ENCODE measurements at places on chromosomes 5 and 9.
A peak's percentile ranks its signal among the peaks of the same experiment; 100 is the strongest.

DNA sequence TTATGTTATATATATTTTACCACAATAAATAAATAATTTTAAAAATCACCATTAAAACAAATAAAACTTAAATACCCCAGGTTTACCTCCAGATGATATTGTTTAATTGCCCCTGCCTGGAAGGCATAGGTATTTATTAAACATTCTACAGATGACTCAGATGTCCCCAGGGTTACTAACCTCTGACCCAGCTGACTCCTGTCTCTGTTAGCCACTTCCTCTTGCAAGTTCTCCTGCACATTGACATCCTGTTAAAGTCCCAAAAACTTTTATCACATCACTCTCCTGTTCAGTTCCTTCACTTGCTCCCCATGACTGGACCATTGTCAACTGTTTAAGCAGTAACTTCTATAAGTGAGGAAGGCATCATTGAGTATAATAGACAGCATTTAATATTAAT, 37.0 kb upstream of the RAB3C start:
- DNase-seq, result no peak

GRCh38 chr9:120841930-120842684, 615 bp downstream of the PSMD5 start:
- no peak for DNase-seq

- DNase-seq, result peak; percentile 15
Observed at GRCh38 chr5:38551030-38552017, 5.1 kb downstream of the LIFR start.

DNA sequence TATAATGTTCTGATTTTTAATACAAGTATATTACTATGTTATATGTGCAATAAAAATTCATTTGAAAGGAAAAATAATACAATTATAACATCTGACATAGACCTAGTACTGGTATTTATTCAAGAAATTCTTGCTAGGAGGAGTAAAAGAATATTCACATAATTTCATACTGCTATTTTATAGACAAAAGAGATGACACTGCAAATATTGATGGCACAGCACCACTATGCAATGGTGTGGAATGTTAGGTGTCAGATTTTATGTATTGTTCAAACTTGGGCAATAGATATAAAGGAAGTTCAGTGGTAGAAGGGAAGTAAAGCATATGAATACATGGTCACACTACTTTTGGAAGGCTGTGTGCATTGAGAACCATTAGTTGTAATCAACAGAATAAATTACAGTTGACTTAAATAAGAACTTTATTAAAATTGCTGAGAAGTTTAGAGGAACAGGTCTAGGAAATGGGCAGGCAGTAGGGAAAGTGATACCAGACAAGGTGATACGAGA, 143.9 kb downstream of the OR2K2 start:
- DNase-seq, result no peak

DNA sequence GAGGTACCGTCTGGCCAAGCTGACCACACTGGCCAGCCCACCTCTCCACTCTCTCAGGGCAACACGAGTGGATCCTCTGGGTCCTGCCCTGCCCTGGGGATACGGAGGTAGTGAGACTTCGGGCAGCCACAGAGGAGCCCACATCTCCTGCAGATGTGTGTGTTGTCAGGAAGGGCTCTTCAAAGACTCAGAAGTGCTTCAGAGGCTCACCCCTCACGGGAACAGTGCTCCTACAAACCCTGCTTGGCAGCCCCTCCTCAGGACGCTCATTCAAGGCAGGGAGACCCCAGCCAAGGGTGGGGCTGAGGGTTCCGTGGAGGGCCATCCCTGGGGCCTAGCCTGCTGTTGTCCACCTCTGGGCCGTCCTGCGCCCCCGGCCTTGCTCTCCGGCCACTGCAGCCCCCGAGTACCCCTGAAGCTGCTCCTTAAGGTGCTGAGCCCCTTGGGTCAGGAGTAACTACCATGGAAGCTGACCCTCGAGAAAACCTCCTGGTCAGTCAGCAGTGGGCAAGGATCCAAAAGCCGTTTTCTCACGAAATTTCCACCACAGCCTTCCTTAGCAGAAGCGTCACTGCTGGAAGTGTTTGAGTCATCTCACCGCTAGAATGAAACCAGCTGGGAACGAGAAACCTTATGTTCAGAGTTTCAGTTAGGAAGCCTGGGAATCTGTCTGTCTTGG, 23.2 kb upstream of the LRRC14B start:
- no peak for DNase-seq

GRCh38 chr5:79536193-79536906, 22.4 kb upstream of the HOMER1 start:
- no peak for DNase-seq

DNA sequence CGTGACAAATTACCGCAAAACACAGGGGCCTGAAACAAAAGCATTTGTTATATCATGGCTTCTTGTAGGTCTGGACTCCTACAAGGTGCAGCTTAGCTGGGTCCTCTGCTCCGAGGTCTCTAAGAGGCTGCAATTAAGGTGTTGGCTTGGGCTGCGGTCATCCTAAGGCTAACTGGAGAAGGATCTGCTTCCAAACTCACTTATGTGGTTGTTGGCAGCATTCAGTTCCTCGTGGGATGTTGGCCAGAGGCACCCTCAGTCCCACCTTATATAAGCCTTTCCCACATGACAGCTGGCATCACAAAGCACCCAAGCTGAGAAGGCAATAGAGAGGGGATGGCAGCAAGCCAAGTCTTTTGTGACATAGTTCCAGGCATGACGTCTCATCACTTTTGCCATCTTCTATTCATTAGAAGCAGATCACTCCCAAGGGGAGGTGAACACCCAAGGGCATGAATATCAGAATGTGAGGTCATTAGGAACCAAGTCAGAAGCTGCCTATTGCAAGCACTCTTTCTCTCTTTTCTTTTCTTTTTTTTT, 47.9 kb upstream of the ZBTB43 start:
- peak; percentile 95 for DNase-seq

DNA sequence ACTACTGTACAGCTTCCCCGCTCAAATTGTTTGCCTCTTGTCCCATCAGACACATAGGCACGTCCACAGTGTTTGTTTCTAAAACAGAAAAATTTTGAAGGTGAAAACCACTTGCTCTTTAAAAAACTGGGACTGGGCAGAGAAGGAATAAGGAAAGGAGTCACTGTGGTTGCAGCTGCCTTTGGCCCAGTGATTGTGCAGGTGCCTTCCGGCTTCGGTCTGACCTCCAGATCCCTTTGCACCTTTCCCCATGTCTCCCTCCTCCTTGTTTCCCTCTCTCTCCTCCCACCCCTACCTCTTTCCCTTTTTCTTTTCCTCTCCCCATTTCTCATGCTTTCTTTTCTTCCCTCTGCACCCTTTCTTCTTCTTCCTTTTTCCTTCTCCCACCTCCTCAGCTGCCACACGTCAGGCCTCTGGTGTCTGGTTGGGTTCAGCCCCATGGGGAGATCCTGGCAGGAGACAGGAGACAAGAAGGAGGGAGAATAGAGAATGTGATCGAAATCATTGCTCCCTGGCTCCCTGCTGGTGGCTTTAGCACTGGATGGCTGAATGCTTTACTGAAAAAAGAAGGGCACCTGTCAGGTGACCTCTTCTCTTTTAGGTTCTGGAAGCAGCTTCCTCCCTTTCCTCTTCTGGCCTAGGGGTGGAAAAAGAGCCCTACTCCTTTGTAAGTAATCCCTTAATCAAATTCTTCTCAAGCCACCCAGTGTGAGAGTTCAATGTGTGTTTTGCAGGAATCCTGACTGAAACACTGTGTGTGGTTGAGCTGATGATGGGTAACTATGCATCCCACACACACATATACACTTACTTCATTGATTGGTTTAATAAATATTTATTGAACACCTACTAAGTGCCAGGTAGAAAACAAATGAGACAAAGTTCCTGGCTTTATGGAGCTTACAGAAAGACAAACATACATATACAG, 267.3 kb downstream of the MAST4 start:
- no peak for DNase-seq

DNA sequence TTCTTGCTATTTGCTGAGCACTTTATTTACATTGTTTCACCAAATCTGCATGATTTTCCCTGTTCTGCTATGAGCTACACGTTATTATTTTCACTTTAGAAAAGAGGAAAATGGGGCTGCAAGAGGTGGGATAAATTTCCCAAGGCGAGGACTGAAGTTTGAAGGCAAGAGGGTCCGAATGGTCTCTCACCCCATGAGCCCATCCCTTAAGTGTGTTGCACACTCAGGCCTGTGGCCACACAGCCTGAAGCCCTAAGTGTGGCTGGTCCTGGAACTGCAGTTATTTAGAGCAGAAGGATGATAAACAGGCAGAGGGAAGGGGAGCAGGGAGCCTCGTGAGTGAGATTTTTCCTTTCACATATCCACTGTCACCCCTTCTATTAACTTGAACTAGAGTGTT, 7.8 kb downstream of the PDE8B start:
- DNase-seq, result no peak

DNA sequence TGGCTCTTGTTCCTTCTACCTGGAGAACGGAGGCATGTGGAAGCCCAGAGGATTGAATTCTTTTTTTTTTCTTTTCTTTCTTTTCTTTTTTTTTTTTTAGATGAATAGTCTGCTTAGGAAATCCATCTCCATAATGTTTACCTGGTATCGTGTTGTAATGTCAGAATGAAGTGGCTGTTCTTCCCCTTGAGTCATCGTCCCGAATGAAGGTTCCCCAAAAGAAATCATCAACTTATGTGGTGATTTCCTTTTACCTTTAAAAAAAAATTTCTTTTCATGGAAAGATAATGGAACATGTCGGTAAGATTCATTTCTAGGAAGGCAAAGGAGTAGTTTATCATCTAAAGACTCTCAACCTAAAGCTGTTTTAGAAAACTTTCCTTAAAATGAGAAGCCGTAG, 59.7 kb downstream of the DOCK8 start:
- no peak for DNase-seq

DNA sequence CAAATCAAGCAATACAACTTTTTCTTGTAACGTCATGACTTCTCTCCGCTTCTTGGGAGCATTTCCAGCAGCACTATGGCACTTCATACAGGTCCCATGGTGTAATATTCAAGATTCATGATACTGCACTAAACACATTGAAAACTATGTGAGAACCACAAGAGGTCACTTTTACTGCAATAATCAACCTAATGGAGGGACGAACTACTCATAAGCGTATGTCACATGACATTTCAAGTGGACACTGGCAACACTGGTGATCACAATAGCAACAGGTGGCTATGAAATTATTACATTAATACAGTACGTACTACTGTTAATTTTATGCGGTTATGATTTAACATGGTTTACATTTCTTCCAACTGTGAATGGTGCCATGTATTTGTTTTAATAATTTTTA, 78.6 kb upstream of the TBC1D9B start:
- no peak for DNase-seq

- DNase-seq, result no peak
Observed at GRCh38 chr5:109694451-109694891, 4.7 kb downstream of the MAN2A1 start.

DNA sequence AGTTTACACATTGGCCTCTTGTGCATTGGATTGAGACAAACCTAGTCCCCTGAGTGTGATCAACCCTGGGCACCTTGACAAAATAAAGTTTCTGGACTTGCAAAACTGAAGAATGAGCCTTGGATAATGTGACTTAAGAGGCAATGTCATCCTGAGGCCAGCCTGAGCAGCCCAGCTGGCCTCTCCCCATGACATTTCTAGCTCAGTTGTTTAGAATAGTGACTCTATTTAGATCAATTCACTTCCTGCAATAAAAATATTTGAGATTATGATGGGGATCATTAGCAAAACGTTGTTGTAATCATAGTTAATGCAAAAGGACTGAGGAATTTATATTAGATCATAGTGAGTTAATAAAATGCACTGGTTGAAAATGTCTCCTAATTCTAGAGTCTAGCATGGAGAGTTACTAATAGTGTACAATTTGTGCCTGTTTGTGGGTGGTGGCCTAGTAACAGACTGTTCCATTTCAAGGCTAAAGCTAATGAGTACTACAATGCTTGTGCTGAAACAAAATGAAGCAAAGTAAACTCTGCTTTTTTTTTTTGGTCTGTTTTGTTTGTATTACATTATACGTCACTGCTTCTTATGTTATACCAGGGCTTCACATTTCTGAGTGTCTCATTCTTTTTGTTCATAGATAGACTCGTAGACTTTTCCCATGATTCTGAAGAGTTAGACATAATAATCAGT, 10.9 kb upstream of the RHOBTB3 start:
- no peak for DNase-seq

DNA sequence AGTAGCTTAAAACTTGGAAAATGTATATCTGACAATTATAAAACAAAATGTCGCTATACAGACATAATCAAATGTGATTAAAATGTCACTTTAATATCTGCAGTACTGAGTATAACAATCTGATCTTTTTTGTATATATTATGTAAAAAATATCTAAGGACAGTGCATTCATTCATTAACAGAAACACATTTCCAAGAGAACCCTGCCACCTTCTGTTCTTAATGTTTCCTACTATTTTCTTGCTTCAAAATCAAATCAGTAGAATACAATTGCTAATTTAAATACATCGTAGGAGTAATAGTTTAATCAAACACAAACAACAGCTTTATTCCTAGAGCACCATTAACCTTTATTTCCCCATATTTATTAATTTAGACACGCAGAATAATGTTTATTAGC, 142.6 kb upstream of the ST8SIA4 start:
- no peak for DNase-seq

DNA sequence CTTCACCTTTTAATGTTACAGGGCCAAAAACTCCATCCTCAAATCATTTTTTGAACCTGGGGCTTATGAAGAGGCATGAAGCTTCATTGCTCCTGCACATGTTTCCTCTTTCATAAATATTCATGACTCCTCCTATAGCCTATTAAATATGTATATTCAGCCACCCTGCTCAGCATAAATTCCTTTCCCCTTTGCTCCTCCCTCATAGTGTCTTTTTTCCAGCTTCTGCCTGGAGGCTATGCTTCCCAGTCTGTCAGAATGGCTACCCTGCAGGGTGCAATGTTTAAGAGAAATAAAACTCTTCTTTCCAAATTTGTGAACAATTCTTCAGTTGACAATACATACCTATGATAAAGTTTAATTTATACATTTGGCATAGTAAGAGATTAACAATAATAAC, 1082.9 kb upstream of the CDH18 start:
- DNase-seq, result no peak

DNA sequence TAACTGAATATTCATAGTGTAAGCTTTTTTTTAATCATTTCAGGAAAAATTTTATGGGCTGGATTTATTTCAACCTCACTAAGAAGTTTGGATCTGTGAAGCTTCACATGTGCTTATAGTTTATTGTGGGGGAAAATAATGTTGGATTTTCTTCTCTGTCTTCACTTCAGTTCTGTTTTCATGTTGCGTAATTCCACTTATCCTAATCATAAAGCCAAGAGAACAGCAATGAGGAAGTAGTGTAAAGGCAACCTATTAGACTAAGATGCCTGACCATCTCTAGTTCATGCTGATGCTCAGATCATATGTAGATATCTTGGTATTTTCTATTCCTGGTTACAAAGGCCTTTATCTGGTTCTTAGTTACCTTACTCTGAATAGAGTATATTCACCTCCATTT, 50.0 kb downstream of the CD180 start:
- no peak for DNase-seq

- peak; percentile 28 for DNase-seq
Observed at GRCh38 chr5:136018814-136019783, 9.7 kb upstream of the TGFBI start.

- DNase-seq, result no peak
Observed at GRCh38 chr5:126855266-126855665, 78.3 kb downstream of the LMNB1 start.
